ENCODE measurements at places on chromosomes 16 and 17.
A peak's percentile ranks its signal among the peaks of the same experiment; 100 is the strongest.

DNA sequence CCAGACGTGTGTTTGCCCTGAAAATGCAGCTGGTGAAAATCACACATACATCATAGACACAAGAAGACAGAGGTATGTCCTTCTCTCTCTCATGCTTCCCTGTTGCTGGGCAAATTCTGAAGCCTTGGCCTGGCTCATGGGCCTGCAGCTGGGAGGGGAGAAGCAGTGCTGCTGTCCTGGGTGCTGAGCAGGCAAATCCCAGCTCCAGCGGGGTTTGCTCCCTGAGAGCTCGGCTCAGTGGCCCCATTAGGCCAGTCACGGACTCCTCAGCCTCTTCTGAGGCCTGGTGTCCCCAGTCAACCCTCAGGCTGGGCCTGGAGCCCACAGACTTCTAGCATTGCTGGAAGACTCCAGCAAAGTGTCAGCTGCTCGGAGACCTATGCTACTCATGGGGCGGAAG is 11.7 kb downstream of the RHBDL3 start:
- DNase-seq = no peak

GRCh38 chr17:59714255-59714654 is 6.8 kb downstream of the VMP1 start:
- no peak for DNase-seq

GRCh38 chr16:49652456-49653172 is 203.3 kb downstream of the ZNF423 start:
- no peak for DNase-seq

GRCh38 chr16:16938009-16938408 is 532.8 kb downstream of the XYLT1 start:
- no peak for DNase-seq

DNA sequence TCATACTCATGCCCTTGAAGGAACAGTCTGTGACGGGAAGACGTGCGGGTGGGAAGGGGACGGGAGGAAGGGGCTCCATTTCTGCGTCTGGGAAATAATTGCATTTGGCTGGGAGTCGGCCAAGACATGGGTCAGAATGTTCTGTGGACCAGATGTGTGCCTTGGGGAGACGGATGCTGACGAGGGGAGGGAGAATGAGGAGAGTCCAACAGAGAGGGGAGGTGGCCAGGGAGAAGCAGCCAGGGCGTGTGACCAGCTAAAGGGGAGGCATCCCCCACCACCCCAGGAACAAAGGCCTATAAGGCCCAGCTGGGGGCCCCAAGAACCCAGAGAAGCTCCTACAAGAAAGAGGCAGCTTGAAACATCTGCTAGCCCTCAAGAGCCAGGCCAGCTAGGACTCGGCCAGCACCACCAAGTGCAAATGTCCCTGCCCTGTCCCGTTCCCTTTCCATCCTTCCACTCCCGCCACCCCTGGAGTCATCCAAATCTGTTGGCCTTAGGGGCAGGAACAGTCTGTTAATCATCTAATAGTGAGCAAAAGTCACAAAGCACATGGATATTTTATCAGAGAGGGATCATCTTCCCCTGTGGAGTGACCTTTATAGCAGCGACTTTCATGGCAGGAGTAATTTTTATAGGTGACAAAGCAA is 42.5 kb upstream of the BCO1 start:
- DNase-seq = no peak

DNA sequence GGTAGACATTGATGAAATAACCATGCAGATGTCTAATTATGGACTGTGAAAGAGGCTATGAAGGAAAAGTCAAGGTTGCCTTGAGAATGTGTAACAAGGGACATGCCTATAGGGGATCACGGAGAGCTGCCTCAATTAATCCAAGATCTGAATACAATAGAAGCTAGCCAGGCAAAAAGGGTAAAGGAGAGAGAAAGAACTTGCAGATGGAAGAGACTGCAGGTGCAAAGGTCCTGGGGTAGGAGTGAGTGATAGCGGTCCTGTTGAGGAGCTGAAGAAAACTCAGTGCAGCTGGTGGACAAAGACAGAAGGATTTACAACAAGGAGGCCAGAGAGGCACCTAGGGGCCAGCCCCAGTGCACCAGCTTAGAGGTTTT is 15.9 kb upstream of the TNS4 start:
- no peak for DNase-seq

GRCh38 chr16:75340741-75341491 is 89.5 kb upstream of the BCAR1 start:
- DNase-seq = no peak

GRCh38 chr17:142102-142661 is 4.8 kb downstream of the SCGB1C2 start:
- peak; percentile 37 for DNase-seq

DNA sequence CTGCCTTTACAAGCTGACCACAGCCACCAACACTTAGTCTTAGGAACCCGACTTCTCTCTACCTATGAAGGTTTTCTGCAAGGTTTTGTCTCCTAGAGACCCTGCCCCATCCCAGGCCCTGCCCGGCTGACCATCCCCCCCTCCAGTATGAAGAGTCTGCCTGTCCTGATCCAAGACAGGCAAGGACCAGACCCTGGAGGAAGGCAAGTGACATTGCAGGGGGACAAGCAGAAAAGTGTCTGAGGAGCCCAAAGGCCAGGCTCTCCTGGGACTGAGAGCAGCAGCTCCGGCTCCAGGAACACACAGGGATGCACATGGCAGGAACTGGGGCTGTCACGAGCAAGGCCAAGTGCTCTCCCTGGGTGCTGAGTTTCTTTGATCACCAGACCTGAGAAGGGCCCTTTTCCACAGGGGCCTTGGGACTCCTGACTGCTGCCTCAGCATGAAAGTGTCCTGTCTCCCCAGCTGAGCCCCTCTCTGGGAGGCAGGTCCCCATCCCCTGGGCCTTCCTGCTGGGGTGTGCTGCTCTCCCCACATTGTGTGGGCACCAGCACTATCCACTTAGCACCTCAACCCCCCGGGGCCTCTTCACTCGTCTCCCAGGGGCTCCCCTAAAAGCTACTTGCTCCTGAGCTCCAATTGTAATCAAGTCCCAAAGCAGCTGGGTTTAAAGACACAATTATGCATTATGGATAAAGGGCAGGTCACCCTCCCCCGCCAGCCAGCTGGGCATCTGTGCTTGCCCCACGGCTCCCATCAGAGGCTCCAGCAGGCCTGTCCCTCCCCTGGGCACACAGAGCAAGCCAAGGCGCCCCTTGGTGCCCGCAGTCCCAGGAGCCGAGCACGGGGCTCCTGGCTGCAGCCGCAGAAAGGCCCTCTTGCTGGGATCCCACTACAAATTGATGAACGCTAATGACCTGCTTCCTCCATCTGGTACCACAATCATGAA is 11.6 kb upstream of the CACNG4 start:
- no peak for DNase-seq

DNA sequence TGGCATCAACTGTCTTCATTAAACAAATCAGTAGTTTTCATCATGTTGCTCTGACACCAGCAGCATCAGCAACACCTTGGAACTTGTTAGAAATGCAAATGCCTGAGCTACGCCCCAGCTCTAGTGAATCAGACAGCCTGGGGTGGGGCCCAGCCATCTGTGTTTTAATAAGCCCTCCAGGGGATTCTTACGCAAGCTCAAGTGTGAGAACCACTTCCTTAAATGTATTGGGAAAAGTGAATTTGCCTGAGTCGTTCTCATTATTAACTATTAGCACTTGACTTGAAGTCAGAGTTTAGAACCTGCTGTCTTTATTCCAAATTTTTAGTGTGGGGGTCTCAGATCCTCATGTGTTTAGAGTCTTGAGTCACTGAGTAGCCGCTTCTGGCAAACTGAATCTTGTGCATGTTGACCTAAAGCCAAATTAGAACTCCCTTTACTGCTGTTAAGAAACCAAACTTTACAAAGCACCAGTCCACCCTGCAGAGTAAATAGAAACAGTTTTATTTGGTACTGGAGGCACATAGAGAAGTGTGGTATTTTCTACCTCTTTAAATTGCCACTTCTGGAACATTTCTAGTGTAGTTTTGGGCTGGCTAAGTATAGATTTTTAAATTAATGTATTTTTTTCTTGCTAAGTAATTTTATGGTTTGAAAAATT is 137.4 kb upstream of the COX10 start:
- no peak for DNase-seq

Measured in cerebellum (tissue), 4 donors.